ENCODE measurements at places on chromosomes 5 and 9.
A peak's percentile ranks its signal among the peaks of the same experiment; 100 is the strongest.

DNA sequence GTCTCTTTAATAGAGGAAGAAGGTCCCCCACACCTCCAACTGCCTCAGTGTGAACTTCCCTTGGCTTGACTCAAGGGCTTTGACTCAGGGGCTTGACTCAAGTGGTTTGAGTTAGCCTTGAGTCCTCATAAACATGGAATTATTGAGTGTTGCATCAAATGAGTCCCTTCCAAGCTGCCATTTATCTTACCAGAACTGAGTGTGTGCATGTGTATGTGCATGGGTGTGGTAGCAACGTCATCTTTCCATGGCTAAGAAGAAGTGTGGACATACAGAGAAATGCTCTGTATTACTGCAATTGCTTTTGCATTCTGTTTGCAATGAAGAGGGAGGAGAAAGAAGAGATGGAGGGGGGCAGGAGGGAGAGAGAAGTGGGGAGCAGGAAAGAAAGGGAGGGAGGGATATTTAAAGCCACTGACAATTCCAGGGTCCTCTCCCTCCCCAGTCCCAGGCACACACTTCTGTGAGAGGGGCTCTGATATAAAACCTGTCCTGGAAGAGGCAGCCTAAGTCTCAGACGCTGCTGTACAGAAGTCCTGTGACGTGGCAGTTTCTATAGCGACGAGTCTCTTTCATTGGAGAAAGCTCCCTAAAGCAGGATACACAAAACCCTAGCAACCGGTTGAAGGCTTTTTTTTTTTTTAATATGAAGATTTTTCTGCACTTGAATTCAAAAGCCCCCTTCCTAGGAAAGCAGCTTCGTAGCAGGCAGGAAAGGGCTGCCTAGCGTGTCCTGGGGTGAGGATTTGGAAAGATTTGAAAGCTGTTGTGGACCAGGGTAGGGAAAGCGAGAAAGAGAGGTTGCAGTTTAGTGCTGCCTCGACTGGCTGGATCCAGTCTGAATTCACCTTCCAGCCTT is 93.3 kb upstream of the MAP1B start:
- DNase-seq, result no peak

DNA sequence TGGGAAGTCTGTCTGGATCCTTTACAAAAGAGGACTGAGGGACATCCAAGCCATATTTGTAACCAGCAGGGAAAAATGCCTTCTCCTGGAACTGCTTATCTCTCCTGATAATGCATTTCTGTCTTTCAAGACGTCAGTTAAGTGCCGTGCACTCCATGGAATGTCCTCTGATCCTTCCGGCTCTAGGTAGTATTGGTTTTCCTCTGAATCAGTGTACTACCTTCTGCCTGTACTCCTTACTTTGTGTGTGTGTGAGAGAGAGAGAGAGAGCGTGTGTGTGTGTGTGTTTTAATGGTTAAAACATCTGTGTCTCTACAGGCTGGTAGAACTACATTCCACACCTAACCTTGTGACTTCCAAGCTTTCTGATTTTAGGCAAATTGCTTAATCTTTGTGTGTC is 89.9 kb downstream of the PIP5K1B start:
- no peak for DNase-seq

GRCh38 chr5:132295505-132296411 is 1.6 kb downstream of the SLC22A4 start:
- no peak for DNase-seq

- DNase-seq, result no peak
These were observed 8.4 kb downstream of the FAM163B start for GRCh38 chr9:133600739-133601138.

- DNase-seq, result no peak
These were observed 505.5 kb downstream of the CTNND2 start for GRCh38 chr5:11398728-11399127.

- no peak for DNase-seq
These were observed 399.0 kb downstream of the HTR1A start for GRCh38 chr5:63563008-63563917.

GRCh38 chr9:97938081-97938644 is at the start of gene HEMGN:
Gene HEMGN, minus strand, starts transcription at chr9:97938172. Its CDS starts 36 bp downstream, at chr9:97938136.
- DNase-seq, result peak; percentile 21

GRCh38 chr9:133131506-133131905 is 10.5 kb upstream of the RALGDS start:
- no peak for DNase-seq
